ENCODE measurements at places on chromosomes 12 and 14.

- no peak for DNase-seq
Observed at GRCh38 chr12:113934060-113934814, 31.9 kb downstream of the RBM19 start.

DNA sequence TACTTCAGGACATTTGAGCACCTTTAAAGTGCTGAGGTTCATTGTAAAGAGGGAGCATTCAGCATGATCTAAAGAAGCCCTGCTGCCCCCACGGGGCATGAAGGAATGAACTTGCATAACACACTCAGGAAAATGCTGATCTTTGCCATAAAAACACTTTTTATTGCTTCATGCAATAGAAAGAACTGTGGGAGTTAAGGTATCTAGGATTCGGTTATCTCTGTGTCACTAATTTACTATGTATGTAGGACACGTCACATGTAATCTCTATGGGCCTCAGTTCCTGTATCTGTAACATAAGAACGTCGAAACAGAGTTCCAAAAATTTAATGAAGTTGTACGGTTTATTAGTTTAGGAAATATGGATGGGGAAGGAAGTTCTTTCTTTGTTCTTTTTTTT, 33.0 kb downstream of the BTBD7 start:
- no peak for DNase-seq

GRCh38 chr12:100508751-100509150, 35.1 kb downstream of the NR1H4 start:
- DNase-seq, result no peak

DNA sequence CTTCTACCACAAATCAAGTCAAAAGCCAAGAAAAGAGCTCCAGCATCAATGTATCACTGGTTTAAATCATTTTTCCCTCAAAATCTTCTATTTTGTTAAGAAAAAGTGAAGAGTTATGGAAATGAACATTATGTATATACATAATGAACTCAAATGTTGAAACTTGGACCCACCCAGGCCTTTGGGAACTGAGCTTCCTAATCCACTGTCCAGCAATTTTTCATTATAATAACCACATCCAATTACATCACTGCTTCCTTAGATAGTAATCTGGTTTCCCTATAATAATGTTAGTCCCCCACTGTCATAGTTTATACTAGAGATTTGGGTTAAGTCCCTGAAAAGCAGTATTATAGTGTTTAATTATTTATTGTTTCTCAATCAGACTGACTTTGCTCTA, 170.9 kb downstream of the PIK3C2G start:
- no peak for DNase-seq

DNA sequence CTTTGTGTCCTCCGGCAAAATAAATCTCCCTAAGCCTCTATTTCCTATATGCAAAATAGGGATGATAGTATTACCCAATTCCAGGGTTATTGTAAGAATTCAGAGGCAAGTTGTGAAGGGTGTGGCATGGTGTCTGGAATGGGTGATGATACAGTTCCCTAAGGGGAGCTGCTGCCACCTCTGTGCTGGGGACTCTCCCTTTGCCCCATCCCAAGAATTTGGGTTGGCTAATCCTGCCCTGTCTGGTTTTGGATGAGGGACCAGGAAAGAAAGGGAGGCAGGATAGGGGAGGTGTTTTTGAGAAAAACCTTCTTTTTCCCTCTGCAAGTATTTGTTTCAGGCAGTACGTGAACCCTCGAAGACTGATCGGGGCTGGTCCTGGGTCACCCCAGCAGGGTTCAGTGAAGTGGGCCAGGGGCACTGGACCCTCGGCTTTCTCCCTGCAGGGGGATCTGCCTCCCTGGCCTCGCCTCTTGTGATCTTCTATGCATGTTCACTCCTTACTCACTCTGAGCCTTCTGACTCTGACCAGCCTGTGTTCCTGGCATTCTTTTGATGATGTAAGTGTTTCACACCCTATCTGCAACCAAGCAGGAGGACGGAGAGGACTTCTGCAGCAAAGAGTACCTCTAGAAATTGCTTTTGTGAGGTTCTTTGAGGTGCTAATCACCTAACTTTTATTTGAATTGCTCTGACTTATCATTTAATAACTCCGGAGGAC, 60.8 kb downstream of the RASSF3 start:
- DNase-seq, result no peak

DNA sequence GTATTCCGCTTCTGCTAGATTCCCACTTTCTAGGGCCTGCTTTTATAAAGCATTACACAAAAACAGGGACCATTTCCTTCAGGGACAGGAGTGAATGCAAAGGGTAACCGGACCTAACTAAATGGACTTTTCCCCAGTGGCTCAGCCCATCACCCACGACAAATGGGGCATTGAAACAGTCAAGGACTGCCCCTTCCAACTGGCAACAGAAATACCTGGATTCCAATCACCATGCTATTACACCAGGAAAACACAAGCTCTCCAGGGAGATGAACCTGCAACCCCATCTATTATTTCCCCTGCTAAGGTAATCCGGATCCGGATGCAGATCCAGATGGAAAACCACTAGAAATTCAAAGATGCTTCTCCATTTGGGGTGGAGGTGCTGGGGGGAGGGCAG, 1.0 kb downstream of the MPHOSPH9 start:
- DNase-seq, result no peak

DNA sequence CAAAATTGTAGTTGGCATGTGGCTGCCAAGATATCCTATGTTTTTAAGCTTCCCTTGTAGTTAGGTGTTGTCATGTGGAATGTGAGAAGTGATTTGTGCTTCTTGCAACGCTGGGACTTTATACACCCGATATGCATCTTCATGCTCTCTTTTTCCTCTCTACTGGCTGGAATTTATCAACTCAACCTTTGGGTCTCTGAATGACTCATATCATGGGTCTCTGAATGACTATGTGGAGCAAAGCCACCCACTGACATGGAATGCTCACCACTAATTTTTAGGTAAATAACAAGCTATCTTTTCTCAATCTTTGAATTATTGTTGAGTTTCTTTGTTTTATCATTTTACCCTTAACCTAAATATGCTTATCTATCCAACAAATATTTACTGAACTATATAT, 144.6 kb downstream of the ATP23 start:
- no peak for DNase-seq

GRCh38 chr12:12338527-12339168, 11.4 kb downstream of the MANSC1 start:
- no peak for DNase-seq

GRCh38 chr12:123532019-123532418, 1.5 kb downstream of the RILPL1 start:
- no peak for DNase-seq

- no peak for DNase-seq
Observed at GRCh38 chr14:75088566-75089373, 19.3 kb downstream of the ZC2HC1C start.

GRCh38 chr12:15165012-15165659, 56.1 kb downstream of the RERG start:
- no peak for DNase-seq

- DNase-seq, result no peak
Observed at GRCh38 chr12:63982604-63983295, 138.2 kb downstream of the SRGAP1 start.

DNA sequence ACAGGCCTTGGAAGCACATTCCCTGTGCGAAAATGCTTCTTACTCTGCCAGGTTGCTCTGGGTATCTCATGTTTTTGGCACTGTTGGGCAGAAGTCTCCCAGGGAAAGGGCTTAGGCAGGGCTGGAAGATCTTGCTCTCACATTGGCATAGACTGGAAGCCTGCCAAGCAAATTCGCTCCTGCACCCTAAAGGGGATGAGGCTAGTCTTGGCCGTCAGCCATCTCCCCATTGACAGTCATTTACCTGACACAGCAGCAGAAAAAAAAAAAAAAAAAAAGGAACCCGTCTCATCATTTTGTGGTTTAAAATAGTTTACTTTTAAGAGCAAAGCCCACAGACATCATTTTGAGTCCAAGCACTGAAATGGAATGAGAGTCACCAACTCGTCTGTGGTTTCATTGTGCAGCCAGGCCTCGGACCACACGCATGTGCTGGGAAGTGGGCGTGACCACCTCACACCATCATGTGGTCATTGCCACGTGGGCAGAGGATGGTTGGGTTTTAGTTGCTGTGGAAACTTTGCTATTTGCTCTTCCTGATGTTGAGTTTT, 84.8 kb downstream of the NRXN3 start:
- no peak for DNase-seq

DNA sequence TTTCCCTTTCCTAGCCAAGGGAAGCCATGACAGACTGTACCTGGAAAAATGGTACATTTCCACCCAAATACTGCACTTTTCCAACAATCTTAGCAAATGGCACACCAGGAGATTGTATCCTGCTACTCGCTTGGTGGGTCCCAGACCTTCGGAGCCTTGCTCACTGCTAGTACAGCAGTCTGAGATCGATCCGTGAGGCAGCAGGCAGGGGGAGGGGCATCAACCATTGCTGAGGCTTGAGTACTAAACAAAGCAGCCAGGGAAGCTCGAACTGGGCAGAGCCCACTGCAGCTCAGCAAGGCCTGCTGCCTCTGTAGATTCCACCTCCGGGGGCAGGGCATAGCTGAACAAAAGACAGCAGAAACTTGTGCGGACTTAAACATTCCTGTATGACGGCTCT, 218.8 kb downstream of the LRIG3 start:
- no peak for DNase-seq

DNA sequence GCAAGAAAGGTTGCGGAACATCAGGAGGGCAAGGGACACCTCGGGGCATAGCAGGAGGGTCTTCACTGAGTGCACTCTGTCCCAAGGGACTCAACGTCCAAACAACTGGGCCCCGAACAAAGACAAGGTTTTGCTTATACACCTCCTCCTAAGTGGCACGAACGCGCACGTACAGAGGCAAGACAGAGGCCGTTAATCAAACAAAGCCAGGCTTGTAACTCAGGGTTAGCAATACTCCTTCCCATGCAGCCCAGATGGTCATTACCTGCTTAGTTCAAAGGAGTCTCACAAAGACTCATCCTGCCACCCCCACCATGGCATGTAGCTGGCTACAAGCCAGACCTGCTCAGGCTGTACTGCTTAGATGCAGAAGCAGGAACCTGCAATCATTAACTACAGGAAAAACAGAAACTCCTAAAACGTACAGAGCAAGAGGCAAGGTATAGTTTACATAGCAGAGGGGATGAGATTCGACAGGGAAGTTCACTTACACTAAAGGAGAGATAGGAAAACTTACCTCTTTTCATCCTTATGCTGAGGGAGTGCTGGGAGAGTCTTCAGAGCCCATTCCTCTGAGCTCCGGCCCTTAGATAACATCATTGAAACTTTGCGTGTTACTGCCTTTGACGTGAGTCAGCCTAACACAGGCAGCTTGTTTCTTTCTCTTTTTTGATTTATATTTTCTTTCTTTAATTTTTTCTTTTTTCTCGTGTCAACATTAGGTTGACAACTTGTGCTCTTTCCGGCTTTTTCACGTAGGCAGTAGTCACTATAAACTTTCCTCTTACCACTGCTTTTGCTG, 1319.1 kb downstream of the TMEM121 start:
- peak; percentile 48 for DNase-seq

- DNase-seq, result no peak
Observed at GRCh38 chr12:42426746-42427145, 100.8 kb downstream of the PPHLN1 start.

DNA sequence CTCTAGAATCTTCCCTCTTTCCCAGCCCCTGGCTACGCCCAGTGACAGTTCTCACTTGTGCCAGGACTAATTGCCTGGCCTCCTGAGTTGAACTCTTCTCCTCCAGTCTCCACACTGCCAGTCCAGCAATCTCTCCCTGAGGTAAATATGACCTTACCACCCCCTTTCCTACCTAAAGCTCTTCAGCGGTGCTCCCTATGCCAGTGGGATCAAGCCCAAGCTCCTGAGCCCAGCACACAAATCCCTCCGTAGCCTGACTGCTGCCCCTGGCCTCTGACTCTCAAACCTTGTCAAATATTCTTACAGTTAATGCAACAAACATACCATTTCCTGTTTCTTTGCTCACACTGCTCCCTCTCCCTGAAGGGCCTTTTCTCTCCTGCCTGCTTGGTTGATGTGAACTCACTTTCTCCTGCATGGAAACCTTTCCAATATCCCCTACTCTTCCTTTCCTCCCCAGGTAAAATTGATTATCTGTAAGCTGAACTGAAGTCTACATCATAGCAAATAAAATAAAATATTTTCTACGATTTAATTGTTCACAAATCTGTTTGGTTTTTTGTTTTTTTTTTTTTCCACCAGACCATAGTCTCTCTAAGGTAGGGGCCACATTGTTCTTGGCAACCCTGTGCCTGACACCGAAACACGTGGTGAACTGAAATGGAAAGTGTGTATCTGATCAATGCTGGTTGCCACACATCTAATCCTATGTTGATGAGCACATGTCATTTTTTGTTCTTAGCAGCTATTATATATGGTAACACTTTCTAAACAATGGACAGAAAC, 147.5 kb downstream of the SLC38A6 start:
- DNase-seq, result no peak

DNA sequence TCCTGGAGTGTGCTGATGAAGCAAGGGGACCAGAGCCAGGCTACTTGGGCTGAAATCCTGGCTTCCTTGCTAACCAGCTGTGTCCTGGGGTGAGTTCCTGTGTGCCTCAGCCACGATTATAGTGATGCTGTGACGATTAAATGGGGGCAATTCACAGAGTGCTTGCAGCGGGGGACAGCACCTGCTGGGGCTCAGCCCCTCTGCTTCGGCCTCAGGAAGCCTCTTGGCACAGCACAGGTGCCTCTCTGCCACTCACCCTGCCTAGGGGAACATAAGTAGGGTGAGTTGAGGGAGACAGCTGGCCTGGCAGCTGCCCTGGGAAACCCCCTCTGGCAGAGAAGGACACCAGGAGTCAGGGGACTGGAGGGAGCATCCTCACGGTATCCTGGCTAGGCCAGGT, 9.4 kb downstream of the KRT80 start:
- DNase-seq, result no peak

DNA sequence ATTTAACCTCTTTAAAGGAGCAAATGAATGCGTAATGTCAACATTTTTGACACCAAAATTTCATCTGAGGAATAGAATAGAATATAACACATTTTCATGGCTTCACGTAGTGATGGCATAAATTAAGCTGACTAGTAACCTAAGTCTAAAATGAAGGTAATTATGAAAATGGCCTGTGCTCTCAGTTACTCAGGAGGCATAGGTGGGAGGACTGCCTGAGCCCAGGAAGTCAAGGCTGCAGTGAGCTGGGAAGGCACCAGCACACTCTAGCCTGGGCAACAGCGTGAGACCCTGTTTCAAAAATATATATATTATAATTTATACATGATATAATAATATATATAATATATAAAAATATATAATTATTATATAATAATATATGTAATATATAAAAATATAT, 383.2 kb upstream of the ATP2B1 start:
- DNase-seq, result no peak

DNA sequence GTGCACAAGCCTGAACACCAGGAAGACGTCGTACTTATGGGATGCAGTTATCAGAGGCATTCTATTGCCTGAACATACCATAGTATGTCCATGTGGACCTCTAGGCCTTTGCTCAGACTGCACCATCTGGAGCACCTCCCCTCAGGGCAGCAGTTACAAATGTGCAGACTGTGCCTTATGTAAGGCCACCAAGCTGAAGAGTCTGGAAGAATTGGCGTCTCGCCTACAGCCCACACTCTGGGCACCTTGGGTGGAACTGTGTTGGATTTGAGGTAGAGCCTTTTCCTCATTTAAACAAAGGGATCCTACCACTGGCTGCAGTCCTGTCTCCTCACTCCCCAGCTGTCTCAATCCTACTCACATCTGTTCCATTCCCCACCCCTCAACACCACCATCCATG, 204.3 kb upstream of the FRMD6 start:
- no peak for DNase-seq
